ENCODE measurements at places on chromosomes 7 and 10. TPM values are rescaled to one million over a fixed set of nuclear protein-coding genes. Genes with fewer than 3 reads are reported as not detected.

DNA sequence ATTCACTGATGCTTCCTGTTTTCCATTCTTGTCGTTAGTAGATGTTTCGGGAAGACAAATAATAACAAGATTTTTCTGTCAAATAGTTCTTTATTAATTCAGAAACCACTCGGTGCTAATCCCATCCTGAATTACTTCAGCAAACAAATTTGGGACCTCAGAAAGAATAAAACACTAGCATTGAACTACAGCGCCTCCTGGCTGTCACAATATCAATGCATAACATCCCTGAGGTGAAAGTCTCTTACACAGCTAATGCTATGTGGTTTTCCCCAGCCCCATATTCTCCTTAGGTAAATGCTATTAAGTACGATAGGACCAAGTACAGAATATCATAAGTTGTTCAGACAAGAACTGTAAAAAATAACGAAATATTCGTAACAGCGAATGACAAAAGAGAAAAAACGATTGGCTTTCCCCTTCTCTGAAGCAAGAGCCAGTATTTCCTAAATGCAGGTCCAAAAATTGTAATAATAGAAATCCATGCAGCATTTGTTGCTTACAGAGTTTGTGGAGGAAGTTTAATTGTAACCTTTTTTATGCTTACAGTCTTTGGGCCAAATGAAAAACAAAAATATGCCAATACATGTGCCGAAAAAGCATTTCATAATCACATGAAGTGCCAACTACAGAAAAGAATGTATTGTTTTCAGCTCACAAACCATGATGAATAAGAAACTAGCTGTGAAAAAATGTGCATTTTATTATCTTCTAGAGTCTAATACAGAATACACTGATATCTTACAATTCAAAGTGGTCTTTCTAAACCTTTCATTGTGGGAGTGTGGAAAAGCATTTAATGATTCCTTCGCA, 47.3 kb downstream of the MYPN start:
- DNase-seq, result peak; percentile 70

- no peak for DNase-seq
These were observed 53.6 kb upstream of the DYNC1I1 start for GRCh38 chr7:95718577-95719410.

DNA sequence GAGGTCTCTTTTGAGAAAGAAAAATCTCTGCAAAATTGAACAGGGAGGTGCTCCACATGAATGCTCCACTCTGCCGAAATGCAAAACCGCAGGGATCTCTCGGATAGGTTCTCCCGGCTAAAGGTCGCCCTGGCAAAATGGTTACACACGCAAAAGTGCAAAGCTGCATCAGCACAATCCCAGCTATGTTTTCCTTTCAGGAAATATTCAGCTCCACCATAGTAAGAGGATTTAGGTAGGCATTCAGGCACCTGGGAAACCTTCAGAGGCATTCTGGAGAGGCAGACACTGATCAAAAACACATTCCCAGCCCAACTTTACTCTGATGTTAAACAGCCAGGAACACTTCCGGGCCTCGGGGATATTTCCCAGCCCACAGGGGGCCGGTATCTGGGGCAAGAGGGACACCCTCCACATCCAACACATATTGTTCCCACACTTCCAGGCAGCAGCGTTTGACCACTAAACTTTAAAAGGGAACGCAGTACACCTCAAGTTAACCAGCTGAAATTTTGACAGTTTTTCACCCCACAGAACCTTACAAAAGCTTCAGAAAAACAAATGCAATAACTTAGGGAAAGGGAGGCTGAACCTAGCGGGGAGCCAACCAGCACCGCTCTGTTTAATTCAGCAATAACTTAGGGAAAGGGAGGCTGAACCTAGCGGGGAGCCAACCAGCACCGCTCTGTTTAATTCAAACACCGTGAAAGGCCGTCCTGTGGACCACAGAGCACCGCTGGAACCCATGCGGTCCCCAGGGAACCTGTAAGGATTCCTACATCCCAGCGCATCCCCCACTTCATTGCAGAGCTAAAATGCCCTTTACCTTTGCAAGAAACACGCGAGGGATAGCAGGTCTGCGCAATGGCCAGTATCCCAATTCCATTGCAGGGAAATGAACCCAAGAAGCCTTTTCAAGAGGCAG, 45.9 kb downstream of the TNS3 start:
- no peak for DNase-seq

DNA sequence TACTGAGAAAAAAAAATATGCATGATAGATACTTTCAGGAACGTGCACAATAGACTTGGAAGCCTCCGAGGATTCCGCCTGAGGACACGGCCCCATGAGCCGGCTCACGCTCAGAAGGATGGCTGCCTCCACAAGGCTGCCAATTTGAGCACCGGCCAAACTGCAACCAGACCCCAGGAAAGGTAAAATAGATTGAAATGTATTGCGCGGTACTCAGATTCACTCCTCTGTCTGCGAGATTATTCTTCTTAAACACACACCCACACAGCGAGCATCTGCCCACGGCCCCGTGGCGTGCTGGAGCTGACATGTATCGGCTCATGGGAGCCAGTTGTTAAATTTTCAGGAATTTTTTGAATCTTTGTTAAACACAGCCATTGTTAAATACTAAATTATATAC, 653.2 kb upstream of the MKI67 start:
- no peak for DNase-seq

DNA sequence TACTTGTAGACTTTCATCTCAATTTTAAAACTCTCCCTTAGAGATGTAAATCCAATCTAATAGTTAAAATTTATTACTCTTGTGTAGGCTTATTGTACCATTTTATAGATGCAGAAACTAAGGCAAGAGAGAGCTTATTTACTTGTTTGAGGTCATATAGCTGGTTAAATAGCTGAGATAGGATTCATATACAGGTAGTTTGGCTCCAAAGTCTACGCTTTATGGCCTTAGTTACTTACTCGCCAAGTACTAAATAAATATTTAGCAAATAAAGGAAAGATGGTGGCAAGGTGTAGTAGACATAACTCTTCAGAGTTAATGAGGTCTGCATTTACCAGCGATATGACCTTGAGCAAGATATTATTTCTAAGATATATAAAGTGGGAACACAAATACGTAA, 86.8 kb downstream of the HBP1 start:
- no peak for DNase-seq

- no peak for DNase-seq
These were observed 226.7 kb downstream of the SNX13 start for GRCh38 chr7:17713584-17713983.

- DNase-seq, result no peak
These were observed 57.4 kb upstream of the SDK1 start for GRCh38 chr7:3243680-3244079.

- DNase-seq, result no peak
These were observed 76.0 kb downstream of the ATXN7L1 start for GRCh38 chr7:105800442-105800841.

GRCh38 chr10:68242051-68242450, 10.1 kb upstream of the ATOH7 start:
- no peak for DNase-seq

- DNase-seq, result no peak
These were observed 7.2 kb upstream of the MBL2 start for GRCh38 chr10:52779541-52780390.

DNA sequence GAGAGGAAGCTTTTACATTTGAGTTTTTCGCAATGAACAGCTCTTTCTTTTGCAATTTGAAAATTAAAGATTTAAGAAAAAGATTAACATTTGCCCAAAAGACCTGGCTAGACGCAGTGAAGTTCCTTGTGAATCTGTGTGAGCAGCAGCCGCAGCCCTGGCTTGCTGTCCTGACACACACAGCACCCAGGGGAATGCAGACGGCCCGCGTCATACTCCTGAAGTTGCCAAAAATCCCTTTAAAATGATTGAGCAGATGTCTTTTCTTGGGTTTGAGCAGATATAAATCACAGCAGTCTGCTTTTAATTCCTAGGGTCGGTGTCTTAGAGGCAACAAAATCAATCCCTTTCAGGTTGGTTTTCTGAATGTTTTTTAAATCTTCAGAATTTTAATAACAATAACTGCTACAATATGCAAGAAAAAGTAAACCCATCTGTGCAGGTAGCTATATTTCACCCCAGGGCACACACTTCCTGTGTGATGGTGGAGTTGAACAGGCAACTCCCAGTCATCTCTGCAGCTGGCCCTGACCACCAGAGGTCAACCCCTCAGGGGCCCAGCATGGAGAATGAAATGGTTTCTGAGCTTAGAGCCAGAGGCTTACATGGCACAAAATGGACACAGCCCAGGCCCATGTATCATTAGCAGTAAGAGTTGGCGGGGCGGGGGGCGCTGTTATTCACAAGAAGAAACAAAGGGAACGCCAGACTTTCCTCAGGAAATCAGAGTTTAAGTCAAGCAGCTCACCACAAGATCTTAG, 32.2 kb upstream of the TRIL start:
- DNase-seq, result no peak

DNA sequence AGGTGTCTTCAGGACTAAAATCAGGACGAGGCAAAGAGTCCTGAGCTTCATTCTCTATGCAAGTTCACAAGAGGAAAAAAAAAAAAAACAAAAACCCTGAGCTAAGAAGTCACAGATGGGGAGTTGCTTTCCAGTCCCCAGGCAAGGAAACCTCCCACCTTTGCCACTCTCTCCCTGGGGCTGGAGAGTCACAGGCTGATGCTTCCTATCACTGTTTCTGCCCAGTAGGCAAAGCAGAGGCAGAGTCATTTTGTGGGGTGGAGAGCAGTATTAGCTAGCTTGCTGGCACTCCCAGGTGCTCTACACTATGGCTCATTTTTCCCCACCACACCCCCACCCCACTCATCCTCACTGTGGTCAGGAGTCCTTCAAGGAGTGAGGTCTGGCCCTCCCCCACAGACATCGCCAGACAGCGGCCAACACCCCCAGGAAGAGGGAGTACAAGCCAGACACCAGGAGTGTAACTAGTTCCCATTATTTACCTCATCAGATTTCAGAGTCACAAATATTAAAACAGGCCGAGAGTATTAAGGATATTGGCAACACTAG, 34.6 kb upstream of the UNC5B start:
- DNase-seq, result no peak

DNA sequence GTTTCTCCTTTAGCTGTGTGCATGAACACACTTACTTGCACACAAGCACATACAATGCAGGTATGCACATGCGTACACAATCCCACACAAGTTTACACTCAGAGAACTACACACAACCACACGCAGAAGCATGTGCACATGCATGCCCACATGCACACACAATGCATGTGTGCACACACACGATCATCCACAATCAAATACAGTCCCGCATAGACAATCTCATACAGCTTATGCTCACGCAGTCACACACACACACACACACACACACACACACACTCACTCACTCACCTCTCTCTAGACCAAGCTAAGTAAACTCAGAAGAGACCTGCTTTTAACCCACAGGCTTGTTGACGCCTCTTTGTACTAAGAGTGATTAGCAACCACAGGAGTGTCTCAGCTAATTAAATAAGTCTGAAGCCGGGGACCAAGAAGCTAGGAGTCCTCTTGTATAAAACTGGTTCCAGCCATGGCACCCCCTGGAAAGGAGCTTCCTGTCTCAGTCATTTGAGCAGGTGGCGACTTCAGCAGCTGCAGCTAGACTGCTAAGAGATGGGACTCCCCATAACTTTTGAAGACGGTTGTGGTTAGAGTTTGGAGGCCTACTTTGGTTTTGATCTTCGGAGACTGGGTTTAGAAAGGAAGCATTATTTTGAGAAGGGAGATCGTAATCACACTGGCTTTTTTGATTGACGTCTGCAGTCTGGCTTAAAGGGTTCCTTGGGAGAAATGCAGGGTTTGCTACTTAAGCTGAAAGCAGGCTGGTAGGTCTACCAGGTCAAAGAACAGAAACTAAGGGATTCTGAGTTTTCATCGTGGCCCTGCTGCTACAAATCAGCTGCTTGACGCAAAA, 82.3 kb upstream of the ADRB1 start:
- DNase-seq, result no peak

GRCh38 chr10:3186368-3186767, 13.8 kb upstream of the PITRM1 start:
- no peak for DNase-seq

GRCh38 chr10:122259075-122259466, 12.0 kb upstream of the BTBD16 start:
- peak; percentile 66 for DNase-seq

DNA sequence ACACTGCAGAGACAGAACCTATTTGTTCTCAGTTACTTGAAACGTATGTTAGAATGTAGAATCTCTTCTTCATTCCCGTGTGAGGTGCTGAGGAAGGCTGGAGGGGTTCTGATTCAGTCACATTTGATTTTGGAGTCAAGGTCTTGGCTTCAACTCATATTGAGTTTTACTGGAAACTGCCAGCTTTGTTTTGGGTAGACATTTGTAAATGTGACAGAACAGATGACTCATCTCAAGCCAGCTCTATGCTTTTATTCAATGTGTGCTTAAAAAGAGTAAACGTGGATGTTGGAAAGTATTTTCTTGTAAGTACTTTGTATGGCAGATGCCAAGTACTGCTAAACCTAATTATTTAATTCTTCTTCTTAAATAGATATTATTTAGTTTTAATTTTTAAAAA, 780.8 kb upstream of the C7orf33 start:
- no peak for DNase-seq

GRCh38 chr10:77012812-77013500, 624.7 kb downstream of the KCNMA1 start:
- no peak for DNase-seq

- DNase-seq, result no peak
These were observed 228.4 kb upstream of the DGKB start for GRCh38 chr7:15130666-15131541.

DNA sequence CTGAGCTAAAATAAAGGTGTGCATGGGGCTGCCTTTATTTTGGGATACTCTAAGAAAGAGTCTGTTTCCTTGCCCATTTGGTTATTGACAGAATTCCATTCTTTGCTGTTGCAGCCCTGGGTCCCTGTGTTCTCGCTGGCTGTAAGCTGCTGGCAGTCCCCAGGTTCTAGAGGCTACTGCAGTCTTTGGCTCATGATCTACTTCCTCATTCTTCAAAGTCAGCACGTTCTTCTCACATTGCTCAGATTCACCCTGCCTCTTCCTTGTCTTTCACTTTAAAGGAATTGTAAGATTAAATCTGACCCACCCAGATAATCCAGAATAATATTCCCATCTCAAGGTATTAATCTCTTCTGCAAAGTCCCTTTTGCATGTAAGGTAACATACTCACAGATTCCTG, 620.3 kb downstream of the CCSER2 start:
- DNase-seq, result no peak

GRCh38 chr7:22331704-22332103, 25.2 kb downstream of the RAPGEF5 start:
- no peak for DNase-seq

DNA sequence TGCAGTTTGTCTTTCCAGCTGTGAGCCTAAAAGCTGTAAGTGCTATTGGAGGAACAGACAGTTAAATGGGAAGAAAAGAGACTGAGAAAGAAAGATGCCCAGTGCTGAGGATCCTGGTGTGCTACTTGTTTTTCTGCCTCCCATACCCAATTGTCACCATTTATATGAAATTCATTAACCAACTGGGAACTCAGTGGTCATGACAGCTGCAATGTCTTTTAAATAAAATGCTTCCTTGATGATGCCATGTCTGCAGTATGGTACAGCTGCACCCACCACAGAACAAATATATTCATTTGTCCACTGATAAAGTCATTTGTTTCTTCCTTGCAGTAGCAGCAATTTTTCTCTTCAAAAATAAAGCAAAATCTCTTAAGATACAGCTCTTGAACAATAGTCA, 15.6 kb upstream of the RTKN2 start:
- DNase-seq, result no peak

GRCh38 chr10:4131407-4132215, 346.6 kb upstream of the KLF6 start:
- no peak for DNase-seq

The LRRTM3 gene
- polyA plus RNA-seq, result 0.09 TPM

The SAMD9 gene
- polyA plus RNA-seq, result 5.4 TPM

The CALD1 gene
- polyA plus RNA-seq, result 79.3 TPM

The DPP6 gene
- not detected for polyA plus RNA-seq

The GPR158 gene
- not detected for polyA plus RNA-seq

The PNLIPRP3 gene
- not detected for polyA plus RNA-seq

The ANKRD22 gene
- 9.7 TPM for polyA plus RNA-seq

All from sigmoid colon (tissue), 7 donors.